ENCODE measurements at places on chromosomes 5 and 9.
A peak's percentile ranks its signal among the peaks of the same experiment; 100 is the strongest.

DNA sequence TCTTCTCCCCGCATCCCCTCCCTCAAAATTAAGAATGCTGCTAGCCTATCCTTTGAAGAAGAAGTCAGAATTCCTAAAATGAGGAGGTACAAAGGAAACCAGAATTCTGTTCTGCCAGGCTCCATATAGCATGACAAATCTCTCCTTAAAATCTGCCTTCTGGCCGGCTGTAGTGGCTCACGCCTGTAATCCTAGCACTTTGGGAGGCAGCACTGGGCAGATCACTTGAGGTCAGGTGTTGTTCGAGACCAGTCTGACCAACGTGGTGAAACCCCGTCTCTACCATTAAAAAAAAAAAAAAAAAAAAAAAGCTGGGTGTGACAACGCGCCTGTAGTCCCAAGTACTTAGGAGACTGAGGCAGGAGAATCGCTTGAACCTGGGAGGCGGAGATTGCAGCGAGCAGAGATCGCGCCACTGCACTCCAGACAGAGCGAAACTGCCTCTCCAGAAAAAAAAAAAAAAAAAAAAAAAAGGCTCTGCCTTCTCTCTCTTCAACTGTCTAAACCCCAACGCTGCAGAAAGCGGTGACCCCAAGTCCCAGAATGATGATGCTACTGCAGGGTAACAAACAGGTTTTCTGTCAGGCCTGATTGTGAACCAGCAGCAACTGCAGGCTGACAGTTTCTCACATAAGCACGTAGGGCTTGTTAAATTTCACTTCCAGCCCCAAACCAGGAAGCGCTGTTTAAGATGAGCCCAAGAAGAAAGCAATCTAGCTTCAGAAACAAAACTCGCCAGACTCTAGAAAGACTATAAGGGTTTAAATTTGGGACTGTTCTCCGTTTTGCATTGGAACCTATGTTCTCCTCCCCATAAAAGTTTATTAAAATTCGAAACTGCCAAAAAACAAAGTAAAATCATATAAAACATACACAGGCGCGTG is 963 bp upstream of the CAST start:
- DNase-seq, result no peak

GRCh38 chr5:170353961-170354360 is 35.2 kb downstream of the KCNMB1 start:
- peak; percentile 75 for DNase-seq

GRCh38 chr5:148586796-148587195 is 67.5 kb downstream of the HTR4 start:
- DNase-seq, result no peak

- no peak for DNase-seq
Observed at GRCh38 chr5:11560915-11561697, 343.1 kb downstream of the CTNND2 start.

GRCh38 chr5:68007451-68007850 is 208.1 kb upstream of the PIK3R1 start:
- no peak for DNase-seq

DNA sequence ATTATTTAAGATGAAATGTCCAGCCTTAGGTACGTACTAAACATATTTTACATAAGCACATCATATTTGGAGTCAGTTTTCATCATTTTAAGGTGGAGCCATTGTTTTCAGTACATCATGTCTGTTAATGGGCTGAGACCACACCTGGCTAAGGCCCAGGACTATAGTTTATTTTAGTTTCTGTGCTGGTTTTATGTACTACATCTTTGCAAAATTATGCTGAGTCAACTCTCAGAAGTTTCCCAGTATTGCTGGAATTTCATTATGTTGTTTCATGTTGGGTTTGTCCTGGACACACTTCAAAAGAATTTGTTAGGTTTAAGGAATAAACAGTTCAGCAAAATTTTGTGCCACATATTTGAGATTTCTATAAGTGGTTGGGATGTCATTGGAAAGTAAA is 171.2 kb downstream of the CCDC171 start:
- DNase-seq, result no peak

- no peak for DNase-seq
Observed at GRCh38 chr5:142692321-142692894, 6.5 kb upstream of the FGF1 start.

GRCh38 chr5:65876496-65876895 is 49.9 kb upstream of the ERBIN start:
- no peak for DNase-seq

DNA sequence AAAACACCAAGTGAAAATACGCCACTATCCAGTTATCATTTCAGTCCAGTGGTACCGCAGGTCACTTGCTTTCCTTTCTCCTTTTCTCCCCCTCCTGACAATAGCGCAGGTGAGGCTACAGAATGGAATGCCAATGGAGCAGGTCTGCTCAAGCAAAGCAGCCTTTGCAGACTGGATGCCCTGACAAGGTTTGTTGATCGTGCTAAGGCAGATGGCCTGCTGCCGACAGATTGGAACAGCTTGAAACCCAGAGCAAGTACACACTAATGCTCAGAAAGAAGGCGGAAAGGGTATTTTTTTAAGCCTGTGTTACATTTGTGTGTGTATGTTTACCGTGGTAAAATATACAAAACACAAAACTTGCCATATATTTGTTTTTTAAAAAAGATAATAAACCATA is 19.4 kb downstream of the SPACA9 start:
- DNase-seq, result no peak

GRCh38 chr5:132884548-132884947 is 11.1 kb downstream of the LEAP2 start:
- no peak for DNase-seq

- DNase-seq, result no peak
Observed at GRCh38 chr5:81140441-81140840, 92.7 kb upstream of the CKMT2 start.

DNA sequence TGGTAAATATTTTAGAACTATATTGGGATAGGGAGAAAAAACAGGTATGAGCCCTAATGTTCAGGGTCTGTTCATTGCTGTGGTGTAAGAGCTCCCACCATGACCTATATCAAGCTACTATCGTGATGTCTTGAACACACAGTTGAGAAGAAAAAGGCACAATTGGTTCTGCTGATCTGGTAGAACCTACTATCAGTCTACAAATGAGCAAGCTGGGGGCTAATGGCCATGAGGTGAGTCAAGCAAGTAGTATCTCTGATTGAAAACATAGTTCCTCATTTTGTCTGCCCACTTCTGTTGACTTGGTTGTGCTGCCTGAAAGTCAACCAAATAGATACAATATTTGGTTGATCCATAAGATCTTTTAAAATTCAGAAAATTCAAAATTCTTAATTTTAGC is 1026.3 kb downstream of the CDH12 start:
- DNase-seq, result no peak

DNA sequence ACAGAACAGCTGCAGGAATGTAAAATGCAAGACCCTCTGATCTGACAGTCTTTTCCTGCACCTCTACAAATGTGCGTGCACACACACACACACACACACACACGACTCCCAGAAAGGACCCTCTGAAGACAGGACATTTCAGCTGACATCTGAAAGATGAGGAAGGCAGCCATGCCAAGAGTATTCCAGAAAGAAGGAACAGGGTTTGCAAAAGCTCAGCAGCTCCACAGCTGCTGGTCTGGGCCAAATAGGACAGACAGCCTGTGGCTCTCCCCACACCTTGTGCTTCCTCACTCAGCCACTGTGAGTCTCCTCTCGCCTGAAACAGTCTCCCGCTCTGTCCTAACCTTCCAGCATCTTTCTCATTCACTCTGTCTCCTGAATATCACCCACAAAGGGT is 189.0 kb downstream of the PALM2AKAP2 start:
- DNase-seq, result no peak

DNA sequence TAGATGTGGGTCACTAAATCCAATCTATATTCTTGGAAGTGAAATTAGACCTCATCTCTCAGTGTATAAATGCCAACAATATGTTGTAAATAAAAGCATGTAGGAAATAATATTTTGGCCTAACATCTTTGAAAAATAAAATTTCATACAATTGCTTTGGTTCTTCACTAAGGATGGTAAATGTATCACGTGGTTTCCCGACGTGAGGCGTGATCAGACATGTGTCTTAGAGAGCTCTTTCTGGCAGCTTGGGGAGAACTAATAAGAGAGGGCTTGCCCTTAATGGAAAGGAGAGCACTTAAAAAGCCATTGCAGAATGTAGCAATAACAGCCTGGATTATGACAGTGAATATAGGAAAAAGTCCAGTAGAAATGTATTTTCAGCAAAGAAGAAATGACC is 602.6 kb downstream of the CDH12 start:
- DNase-seq, result no peak

DNA sequence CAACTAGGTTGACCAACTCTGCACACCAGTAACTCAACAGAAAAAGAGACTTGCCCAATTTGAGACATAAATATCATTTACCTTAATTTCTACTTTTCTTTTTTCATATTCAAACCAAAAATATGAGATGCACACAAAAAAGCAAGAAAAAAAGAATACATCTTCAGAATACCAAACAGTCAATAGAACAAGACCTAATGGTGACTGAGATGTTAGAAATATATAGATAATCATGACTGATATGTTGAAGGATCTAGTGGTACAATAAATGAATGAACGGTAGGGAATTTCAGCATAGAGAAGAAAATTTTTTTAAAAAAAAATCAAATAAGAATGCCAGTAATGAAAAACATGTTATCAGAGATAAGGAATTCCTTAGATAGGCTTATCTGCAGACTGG is 29.1 kb upstream of the ATG10 start:
- DNase-seq, result no peak

DNA sequence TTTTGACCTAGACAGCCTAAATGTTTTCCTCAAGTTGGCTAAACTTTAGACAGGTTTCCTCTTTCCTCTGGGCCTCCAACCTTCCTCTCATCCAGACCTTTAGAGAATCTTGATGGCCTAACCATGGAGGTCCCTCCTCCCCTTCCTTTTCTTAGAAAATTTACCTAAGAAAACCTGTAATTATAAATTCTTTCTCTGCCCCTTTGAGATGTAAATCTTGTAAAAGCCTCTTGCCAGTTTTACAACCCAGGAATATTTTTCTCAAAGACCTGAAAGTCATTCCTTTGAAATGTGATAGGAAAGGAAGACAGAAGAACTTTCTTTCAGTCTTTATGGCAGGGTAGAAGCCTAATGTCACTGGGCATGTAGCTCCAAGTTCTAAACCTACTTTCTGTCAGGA is 1752.6 kb upstream of the C9orf72 start:
- DNase-seq, result no peak

DNA sequence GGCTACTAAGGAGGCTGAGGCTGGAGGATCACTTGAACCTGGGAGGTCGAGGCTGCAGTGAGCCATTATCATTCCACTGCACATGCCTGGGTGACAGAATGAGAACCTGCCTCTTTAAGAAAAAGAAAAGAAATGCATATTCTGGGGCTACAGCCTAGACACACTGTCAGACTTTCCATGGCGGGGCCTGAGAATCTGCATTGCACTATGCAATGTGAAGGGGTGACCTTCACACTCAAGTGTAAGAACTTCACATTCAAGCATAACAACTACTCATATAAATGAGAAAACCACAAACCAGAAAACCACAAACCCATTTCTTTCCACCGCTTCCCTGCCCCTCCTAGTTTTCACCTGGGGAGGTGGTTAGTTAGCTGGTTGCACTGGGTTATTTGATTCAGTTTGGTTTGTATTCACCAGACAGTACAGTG is 18.0 kb upstream of the FBP2 start:
- DNase-seq, result no peak

DNA sequence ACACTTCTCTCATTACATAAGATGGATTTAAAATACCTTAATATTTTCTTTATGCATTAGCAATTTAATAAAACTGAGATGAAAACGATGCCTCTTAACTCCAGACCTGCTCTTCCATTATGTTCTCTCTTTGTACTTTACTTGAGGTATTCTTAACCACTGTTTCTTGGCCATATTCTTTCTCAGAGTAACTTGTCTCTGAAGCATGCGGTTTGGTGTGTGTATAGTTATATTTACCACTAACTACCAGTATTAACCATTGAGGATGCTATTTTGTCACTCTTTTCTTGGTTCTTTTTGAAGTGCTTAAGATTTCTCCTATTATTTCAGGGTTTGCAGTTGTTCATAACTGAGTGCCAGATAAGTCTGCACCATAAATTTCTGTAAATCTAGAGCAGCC is 17.9 kb downstream of the TMEM167A start:
- DNase-seq, result no peak

DNA sequence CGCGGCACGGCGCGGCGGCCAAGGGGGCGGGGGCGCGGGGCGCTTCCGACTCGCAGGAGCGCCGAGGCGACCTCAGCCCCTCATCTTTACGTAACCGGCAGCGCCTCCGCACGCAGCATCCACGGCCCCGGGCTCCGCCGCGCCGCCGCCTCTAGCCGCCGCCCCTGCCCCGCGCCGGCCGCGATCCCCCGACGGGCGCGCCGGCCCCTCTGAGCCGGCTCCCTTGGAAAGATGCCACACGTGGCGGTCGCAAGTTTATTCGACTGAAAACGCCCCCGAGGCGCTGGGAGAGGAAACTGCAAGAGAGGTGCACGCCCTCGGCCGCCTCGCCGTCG is 1.0 kb downstream of the KLF9 start:
- DNase-seq, result peak; percentile 47

DNA sequence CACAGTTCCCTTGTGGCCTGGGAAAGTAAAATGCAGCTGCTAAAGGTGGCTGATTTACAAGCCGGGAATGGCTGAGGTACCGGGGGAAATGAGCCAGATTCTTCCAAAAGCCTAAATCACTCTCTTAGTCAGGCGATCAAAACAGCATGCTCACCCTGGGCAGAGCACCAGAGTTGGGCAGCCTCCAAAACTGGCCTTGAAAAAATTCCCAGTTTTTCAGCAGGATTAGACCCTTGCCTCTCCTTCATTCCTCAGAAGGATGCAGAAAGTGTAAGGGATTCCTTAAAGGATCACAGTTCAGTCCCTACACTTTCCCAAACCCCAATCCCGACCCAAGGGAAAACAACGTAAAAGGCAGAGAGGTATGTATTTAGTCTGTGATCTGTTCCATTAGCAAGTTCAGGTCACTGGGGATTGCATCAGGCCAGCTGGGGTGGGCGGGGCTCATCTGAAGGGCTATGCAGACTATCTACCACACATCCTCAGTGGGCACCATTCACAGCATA is 16.9 kb downstream of the TMEM174 start:
- peak; percentile 21 for DNase-seq

DNA sequence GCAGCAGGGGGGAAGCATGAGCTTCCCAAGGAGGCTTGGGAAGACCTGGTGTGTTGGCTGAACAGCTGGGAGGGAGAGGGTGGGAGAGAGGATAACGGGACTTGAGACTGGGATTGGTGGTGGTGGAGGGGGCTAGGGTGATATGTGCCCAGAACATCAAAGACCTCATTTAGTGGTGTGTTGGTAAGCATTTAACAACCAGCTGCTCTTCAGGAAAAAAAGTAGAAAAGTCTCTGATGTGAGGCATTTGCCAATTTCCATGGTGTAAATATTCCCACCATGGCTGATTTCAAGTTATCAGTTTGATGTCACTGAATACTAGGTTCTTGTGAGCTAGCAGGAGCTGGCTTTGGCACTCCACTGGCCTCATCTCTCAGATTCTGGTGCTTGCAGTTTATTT is 170.8 kb downstream of the MACROH2A1 start:
- DNase-seq, result no peak

DNA sequence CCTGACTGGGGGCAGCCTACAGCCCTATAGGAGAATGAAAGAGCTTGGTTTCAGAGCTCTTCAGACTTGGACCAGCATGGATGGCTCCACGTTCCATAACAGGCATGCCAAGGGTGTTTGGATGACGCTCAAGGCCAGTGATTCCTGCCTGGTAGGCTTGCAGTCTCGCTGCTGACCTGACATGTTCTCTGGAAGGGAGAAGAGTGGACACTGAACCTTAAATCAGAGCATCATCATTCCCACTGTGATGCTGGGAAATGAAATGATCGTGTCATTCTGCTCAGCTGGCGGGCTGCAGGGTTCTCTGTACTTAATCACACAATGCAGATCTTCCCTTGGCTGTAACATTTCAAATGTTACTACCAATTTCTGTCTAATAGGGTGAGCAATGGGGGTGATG is 57.0 kb downstream of the CFAP90 start:
- no peak for DNase-seq
